ENCODE measurements at places on chromosomes 2 and 18.
A peak's percentile ranks its signal among the peaks of the same experiment; 100 is the strongest.

- no peak for DNase-seq
These were observed 79.5 kb downstream of the UPP2 start for GRCh38 chr2:158181171-158181570.

- DNase-seq = peak; percentile 54
These were observed 2.5 kb upstream of the ANKRD39 start for GRCh38 chr2:96860065-96861029.

- DNase-seq = no peak
These were observed 226.5 kb downstream of the ANAPC1 start for GRCh38 chr2:111657351-111657975.

GRCh38 chr2:96250188-96250587, 15.6 kb downstream of the TMEM127 start:
- no peak for DNase-seq

DNA sequence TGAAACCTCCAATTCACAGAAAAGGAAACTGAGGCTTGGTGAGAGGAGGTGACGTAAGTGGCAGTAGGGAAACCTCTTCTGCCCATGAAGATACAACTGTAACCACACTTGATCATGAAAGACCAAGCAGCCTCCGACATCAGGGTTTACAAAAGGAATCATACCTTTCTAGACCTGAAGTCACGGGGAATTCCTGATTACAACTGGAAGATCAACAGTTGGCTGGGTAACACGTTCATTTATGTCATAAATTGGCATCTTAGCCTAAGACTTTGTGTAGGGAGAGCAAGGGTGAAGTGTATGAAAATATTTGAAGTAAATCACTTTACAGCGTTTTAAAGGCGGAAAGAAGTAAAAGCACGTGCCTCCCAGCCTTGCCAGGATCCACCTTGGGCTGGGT, 922 bp downstream of the HS1BP3 start:
- DNase-seq = peak; percentile 11

Data from pons (tissue), 1 donor.